ENCODE measurements at places on chromosomes 2 and 18.

GRCh38 chr2:39059366-39059952 lies 61.4 kb downstream of the SOS1 start:
- DNase-seq: peak; percentile 72

GRCh38 chr2:48771241-48772014 lies 15.9 kb upstream of the LHCGR start:
- no peak for DNase-seq

- DNase-seq: no peak
Observed at GRCh38 chr18:50607378-50607926, 47.6 kb downstream of the MAPK4 start.

DNA sequence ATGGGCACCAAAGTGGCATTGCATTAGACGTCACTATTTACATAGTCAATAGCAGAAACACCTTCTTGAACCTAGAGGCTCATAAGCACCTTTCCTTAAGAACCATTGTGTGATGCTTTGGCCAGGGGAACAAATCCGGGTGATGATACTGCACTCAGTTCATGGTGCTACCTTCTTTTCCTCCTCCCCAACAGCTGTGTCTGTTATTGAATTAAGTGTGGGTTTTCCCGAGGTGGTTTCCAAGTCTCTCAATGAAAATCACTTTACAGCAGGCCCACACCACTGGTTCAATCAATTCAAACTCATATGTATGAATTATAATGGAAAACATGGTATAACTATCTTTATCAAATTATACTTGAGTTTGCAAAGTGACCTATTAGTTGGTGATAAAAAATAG lies 9.3 kb upstream of the EFEMP1 start:
- DNase-seq: no peak

DNA sequence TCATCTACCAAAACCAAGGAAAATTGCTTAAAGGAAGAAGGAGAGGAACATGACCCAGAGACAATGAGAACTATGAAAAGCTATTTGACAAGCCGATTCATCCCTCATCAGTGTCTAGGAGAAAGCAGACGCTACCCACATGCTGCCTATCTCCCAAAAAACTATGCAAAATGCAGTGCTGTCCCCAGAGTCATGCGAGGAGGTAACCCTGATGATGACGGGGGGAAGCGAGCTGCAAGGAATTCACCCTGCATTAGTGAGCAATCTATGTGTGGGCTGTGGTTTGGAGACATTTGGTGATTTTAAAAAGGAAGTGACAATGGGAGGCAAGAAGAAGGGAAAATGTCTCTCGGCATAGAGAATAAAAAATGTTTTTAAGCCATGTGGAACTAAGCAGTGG lies 472.7 kb downstream of the CMPK2 start:
- DNase-seq: no peak

DNA sequence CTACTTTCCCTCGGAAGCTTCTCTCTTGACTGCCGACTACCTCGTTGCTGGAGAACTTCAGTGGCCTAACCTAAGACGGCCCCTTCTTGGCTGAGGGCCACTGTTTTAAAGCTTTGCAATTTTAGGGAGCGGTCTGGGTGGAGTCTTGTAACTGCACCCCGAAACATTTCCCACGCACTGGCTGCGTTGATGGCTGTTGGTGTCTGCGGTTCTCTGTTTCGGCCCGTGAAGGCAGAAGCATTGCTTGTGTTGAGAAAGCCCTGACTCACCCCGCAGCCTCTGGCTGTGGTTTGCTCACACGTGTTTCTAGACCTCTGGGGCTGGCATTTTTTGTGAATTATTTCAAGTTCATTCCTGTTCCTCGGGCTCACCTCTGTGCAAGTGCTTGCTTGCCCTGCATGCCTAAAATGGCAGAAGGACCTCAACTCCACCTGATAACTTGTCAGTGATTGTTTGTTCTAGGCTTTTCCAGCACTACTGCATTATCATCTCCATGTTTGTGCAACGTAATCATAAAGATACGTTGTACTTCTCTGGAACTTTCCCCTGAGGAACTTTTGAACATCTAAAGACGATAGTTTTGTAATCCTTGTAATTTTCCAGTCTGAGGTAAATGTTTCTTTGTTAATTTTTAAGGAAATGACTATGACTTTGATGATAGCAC lies 94.2 kb upstream of the DLX2 start:
- DNase-seq: peak; percentile 50

DNA sequence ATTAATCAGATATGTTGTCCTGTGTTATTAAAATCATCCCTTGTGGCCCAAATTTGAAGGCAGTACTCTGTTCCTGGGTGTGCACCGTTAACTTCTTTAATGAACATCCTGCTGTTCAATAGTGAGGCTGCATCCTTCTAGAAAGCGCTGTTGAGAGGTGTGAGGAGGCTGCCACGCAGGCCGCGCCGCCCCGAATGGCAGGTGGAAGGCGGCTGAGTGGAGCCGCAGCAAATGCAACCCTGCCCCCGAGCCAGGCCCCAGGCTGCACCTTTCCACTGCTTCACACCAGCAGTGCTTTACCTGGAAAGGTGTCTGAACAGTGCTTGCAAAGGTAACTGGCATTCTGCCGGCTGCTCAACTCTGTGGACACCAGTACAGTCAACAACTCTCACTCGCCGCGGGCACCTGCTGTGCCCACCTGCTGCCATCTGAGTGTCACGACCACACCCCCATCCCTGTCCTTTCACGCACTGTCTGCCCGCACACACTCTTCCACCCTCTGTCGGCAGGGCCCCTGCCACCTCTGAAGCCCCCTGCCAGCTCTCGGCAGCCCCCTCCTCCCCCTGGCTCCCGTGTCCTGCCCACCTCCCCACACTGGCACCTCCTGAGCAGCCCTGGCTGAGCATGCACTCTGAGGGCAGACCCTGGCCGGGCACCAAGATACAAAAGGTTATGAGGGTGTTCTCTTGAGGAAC lies 70.9 kb downstream of the ODC1 start:
- DNase-seq: no peak

DNA sequence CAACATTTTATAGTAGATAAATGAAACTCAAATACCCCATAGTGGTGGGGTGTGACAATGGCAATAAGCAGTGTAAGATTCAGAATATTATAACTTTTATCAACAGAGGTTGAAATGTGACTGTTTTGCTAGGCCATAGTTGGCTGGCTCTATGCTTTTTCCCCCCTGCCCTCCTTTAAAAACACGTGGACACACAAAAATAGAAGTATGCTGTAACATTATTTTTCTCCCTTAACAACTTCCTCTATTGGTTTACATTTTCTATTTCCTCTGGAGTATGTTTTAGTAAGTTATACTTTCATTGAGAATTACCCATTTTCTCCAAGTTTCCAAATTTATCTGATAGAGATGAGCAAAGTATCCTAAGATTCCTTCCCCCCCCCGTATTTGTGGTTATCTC lies 31.1 kb downstream of the NDUFAF7 start:
- no peak for DNase-seq

DNA sequence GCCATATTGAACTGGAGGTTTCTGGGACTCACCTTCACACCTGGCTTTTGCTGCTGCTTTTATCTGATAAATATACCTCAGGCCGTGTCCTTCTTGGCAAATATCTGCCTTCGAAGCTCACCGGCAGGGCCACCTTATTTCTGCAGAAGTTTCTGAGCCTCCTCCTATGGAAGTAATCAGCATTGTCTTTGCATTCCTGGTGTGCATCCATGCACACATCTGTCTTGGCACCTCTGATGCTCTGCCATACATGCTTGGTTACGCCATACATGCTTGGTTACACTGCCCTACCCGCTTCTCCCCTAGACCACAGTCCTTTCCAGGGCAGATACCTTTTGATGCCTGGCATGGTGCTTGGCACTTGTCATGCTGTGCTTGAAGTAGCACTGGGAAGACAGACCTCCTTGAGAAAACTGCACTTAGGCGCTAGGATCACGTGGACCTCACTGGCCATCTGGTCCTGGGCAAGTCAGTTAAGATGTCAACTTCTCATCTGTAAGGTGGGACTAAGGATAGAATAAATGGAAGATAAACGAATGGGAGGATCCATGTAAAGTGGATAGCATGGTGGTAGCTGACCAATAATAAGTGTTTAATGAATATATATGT lies 66.8 kb downstream of the ZNF236 start:
- DNase-seq: no peak

GRCh38 chr18:3395466-3395865 lies 54.5 kb upstream of the TGIF1 start:
- no peak for DNase-seq

DNA sequence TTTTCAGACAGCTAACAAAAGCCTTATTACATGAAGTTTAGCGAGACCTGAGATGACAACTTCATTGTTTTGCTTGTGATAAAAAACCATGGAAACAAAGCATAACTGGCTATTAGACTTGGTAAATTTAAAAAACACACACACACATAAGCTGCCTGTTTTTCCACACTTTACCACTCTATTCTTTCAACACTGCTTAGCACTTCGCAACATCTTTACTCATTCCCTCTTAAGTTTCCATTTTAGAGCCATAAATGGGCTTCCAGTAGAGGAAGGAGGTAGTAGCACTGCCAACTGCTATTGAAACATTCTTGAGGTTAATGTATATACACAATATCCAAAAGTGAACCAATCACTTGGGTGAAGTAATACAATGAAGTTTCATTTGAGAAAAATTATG lies 54.1 kb downstream of the BAZ2B start:
- DNase-seq: no peak

DNA sequence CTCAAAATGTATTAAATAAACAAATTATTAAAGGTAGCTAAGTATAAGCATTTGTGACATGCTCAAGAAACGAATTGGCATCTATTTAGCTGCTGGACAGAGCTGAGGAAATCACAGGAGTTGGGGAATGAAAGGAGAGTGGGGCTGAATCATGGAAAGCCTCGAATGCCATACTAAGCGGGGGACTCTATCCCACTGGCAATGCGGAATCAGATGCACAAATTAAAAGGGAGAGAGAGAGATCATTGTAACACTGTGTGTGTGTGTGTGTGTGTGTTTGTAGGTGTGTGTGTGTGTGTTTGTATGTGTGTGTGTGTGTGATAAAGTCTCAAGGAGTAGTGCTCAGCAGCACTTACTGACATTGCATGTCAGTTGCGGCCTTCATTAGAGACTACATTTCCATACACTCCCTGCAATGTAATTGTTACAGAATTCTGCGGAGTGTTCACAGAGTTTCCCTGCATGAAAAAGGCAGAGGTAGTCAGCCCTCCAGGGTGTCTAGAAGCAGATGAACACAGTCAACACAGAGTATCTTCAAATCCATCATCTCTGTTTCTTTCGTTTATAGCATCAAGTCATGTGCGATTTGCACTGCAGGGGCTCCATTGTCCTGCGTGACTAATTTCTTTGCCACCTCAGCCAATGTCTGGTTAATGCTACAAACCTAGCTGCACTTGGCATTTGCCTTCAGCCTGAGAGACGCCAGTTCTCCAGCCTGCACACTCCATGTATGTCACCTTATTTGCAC lies 111.7 kb upstream of the CYRIA start:
- DNase-seq: no peak

- DNase-seq: peak; percentile 71
Observed at GRCh38 chr18:62715759-62716615, 646 bp downstream of the PHLPP1 start.

DNA sequence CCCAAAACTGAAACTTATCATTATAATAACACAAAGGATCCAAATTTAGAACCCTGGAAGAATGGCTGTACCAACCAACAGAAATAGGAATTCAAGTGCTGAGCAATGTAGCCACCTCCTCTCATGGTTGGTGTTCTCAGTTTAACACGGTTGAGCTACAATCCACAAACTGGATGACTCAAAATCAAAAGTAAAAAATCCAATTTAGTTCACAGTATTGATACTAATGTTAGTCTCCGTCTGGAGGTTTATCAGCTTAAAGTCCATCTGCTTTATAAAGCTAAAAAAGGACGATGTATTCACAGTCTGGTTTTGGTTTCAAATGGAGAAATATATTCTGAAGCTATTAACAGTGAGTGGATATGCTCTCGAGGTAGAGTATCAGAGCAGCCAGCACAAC lies 40.5 kb downstream of the CNTNAP5 start:
- DNase-seq: no peak

DNA sequence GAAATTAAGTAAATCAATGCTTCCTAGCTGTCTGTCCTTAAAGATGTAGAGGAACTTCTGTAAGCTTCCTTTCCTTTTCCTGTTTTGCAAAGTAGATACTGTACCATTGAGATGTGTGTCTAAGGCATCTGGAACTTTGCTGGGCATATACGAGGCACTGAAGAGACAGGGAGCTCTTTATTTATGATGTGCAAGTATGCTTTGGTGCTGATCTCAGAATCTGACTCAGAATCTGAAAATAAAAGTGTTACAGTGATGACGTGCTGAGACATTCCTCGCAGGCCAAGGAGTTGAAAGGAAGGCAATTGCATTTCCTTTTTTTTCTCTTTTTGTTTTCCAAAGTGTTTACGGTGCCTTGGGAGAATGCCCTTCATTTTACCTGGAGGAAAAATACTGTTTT lies 230.9 kb upstream of the RGPD4 start:
- DNase-seq: no peak
